NCI-H1048 (cell line): ENCODE measurements at places on chromosomes 2 and 18.

GRCh38 chr2:232574674-232575403 is 24.4 kb downstream of the EIF4E2 start:
- DNase-seq = no peak

- no peak for DNase-seq
These were observed 125.2 kb upstream of the TFPI start for GRCh38 chr2:187679454-187679853.

- DNase-seq = no peak
These were observed 2.9 kb upstream of the DPYSL5 start for GRCh38 chr2:26845021-26845420.

- no peak for DNase-seq
These were observed 99.9 kb upstream of the ACAA2 start for GRCh38 chr18:49913221-49913620.
